ENCODE measurements at places on chromosomes 3 and 15.

- no peak for DNase-seq
Measured at GRCh38 chr3:45123030-45123429, 23.1 kb downstream of the CDCP1 start.

- no peak for DNase-seq
Measured at GRCh38 chr15:36501063-36501678, 78.3 kb upstream of the CDIN1 start.

- peak; percentile 22 for DNase-seq
Measured at GRCh38 chr3:13016083-13016720, 57.0 kb downstream of the IQSEC1 start.

- no peak for DNase-seq
Measured at GRCh38 chr3:40780925-40781406, 256.2 kb downstream of the ZNF621 start.

- DNase-seq = no peak
Measured at GRCh38 chr15:96894659-96895058, 564.2 kb downstream of the NR2F2 start.

- DNase-seq = no peak
Measured at GRCh38 chr3:195059471-195060216, 211.3 kb downstream of the XXYLT1 start.

DNA sequence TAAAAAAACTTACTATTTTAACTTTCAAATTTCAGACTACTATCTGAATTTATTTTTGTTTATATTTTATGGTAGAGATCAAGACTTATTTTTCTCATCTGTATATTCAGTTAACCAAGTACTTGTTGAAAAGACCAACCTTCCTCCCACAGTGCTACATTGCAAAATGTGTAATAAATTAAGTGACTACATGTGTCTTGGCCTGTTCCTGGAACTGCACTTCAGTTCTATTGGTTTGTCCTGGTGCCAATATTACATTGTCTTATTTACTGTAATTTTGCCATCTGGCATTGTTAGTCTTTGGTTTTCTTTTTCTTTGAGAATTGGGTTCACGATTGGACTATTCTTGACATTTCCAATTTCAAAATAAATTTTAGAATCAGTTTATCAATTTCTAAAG, 138.4 kb upstream of the KCNMB2 start:
- DNase-seq = no peak

DNA sequence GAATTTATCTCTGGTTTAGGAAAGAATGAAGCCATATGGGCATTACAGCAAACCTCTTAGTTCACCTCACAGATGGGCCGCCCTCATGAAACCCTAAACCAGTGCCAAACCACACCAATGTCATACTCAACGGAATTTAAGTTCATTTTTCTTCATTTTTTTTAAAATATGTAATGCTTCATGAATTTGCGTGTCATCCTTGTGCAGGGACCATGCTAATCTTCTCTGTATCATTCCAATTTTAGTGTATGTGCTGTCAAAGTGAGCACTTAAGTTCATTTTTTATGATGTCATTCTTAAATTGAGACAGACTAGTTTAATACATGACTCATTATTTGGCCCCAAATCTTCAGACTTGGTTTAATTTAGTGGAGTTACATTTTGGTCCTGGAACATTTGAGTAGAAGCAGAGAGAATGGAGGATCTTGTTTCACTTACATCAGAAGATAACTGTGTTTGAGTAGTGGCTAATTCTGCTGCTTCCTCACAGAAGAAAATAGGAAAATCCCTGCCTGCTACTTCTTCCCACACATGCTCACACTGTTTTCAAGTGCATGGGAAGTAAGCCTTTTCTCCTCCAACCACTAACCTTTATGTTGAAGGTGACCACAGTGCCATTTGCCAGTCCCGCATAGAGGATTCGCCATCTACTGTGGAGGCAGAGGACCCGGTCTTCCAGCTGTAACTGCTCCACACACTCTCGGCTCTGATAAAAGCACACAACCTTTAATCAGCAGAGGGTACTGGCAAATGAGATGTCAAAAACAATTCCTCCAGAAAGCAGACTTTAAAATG, 63.3 kb downstream of the ZNF106 start:
- DNase-seq = no peak

DNA sequence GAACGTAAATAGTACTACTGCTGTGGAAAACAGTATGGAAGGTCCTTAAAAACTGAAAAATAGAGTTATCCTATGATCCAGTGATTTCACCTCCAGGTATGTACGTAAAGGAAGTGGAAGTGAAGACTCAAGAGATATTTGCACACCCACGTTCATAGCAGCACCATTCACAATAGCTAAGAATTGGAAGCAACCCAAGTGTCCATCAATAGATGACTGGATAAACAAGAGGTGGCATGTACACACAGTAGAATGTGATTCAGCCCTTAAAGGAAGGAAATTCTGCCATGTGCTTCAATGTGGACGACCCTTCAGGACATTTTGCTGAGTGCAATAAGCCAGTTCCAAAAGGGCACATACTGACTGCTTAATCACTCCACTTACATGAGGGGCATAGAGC, 188.3 kb downstream of the APBA2 start:
- DNase-seq = no peak

DNA sequence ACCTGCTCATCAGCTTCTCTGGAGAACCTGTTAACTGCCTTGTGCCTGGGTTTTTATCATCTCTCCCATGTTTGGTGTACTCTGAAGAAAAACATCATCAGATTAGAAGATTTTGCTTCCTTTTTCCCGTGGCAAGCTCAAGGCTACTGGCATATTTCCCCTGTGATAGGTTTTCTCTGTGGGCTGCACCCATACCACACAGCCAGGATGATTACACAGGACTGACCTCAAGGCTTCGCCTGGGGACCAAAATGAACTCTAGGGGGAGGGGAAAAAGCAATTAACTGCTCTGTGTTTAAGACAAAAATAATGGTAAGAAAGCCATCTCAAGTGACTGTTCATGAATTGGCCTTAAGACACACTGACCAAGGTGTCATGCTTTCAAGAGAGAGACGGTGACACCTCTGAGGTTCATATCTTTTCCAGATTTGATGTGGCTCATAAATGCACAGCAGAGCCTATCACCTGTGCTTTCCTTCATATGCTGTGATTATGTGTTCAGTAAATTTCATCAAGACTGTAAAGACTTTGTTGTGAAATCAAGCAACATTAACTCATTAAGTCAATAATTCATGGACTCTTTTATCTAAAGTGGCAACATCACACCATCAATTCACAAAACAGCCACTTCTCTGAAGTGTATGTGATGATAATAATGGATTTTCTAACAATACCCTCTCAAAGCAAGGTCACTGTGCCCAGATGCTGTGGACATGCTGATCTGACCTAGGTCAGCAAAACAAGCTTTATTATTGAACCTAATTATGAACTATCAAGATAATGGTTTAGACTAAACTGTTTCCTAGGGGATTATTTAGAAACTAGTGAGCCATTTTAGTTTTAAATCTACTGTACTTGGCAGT, 427.9 kb downstream of the WDR72 start:
- no peak for DNase-seq

- no peak for DNase-seq
Measured at GRCh38 chr3:102143536-102143935, 291.3 kb upstream of the ZPLD1 start.

GRCh38 chr3:3765661-3766060, 33.6 kb upstream of the LRRN1 start:
- no peak for DNase-seq

DNA sequence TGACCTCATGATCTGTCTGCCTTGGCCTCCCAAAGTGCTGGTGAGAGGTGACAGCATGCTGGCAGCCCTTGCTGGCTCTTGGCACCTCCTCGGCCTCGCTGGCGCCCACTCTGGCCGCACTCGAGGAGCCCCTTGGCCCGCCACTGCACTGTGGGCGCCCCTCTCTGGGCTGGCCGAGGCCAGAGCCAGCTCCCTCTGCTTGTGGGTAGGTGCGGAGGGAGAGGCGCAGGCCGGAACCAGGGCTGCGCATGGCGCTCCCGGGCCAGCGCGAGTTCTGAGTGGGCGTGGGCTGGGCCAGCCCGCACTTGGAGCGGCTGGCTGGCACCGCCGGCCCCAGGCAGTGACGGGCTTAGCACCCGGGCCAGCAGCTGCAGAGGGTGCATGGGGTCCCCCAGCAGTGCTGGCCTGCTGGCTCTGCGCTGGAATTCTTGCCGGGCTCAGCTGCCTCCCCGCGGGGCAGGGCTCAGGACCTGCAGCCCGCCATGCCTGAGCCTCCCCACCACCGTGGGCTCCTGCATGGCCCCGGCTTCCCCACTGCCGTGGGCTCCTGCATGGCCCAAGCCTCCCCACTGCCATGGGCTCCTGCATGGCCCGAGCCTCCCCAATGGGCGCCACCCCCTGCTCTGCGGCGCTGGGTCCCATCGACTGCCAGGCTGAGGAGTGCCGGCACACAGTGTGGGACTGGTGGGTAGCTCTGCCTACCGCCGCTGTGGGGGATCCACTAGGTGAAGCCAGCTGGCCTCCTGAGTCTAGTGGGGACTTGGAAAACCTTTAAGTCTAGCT, 76.4 kb upstream of the OSBPL11 start:
- DNase-seq = no peak

DNA sequence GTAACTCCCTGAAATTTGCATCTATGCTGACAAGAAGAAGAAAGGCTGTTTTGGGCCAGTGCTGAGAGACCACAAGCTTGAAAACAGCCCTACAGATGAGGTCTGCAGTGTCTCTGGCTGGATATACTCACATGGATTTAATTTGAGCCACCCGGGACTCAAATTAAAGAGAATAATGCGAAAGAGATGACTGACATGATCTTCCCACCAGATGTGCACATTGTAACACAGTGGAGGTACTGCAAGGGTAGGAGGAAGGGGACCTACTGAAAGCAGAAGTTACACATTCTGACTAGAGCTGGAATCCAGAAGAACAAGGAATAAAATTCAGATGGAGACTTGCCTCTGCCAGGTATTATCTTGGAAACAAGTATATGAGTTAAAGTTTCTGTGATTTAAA, 728.3 kb upstream of the SGO1 start:
- DNase-seq = no peak

DNA sequence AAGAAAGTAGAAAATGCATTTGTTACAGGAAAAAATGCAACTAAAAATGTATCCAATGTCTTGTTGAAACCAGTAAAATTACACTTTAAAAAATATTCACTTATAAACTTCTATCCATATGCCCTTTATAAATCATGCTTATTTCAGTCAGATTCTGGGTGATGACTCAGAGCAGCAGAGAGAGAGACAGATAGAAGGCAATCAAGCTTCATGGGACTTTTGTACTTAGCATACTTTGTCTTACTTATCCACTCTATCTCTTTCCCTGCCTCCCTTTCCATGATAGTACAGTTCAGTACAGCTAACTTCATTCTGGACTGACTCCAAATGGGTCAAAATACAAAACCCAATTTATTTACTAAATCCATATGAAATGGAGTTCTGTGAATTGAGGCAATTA, 1438.2 kb downstream of the ZPLD1 start:
- DNase-seq = no peak

DNA sequence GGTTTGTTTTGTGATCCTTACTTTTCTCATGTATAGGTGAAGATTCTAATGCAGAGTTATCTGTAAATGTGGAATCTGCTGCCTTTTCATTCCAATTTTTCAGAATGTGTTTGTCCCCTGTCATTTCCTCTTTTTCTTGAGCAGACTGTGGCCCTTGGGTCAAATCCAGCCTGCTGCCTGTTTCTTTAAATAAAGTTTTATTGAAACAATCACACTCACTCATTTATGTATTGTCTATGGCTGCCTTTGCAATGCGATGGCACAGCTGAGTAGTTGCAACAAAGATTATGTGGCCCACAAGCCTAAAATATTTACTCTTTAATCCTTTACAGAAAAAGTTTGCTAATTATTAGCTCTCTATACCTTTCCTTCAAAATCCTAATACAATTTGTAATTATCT, 116.3 kb upstream of the NPHP3 start:
- no peak for DNase-seq

GRCh38 chr3:54427501-54427900, 305.1 kb downstream of the CACNA2D3 start:
- no peak for DNase-seq

- DNase-seq = peak; percentile 9
Measured at GRCh38 chr3:143951351-143951971, 20.2 kb upstream of the DIPK2A start.

DNA sequence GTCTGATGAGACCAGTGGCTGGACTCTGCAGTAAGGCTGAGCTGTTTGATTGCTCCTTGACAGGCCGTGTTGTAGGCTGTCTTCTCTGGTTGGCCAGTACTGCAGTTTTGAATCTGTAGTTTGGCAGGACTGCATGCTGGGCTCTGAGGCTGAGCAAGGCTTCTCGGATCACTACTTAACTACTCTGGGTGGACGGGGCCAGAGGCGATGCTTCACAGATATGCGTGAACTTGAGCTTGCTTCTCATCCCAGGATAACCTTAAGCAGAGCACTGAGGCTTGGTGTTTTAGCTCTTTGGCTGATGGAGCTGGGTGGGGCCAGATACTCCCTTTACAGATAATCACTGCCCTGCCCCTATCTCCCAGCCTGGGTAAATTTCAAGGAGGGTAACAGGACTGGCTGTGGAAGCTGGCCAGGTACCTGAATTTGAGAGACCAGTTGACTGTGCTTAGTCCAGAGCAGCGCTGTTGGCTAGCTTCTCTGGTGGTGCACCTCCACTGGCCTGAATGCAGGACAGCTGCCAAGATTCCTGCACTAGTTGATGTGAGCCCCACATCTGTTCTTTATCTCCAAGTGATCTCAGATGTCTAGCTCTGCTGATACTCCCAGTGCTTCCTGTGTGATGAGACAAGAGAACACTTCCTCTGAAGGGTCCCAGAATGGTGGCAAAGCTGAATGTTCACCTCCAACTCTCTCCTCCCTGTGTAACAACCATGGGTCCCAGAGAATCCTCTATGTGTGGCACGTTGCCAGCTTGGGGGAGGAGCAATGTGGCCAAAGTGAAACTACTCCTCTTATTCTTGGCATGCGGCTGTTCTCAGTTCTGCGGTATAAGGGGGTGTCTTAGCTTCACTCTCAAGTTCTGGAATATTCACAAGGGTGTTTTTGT, 37.9 kb downstream of the RPL39L start:
- DNase-seq = no peak

- no peak for DNase-seq
Measured at GRCh38 chr3:149366031-149366430, 11.4 kb downstream of the TM4SF1 start.

DNA sequence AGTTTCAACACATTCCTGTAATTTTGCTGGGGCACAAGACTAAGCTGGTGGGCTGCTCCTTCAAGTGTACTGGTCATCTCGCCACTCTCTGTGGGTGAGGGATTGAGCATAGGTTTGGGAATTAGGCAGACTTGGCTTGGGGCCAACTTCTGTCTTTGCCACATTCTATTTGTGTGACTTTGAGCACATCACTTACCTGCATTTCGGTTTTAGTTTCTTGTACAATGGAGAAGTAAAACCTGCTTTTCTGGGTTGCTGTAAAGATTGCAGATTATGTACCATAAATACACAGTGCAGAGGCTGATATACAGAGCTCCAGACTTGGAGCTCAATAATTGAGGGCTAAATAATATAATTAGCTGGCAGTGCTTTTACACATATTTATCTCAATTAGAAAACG, 162.1 kb downstream of the C3orf38 start:
- DNase-seq = no peak

DNA sequence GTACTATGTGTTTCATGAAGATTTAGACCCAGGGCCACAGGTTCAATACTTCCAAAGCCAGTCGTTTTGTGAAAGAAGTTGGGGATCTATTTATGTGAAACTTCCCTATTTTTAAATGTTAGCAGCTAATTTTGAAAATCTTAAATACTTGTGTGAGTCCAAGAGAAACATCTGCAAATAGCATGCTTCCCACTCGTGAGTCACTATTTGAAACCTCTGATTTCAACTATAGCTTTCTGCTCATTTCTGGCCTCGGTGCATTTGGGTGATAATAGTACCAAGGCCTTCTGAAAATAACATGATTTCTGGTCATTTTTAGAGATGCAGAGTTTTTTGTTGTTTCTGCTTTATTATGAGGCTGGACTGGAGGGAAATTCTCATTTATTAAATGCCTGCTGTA, 110.0 kb downstream of the OPA1 start:
- no peak for DNase-seq
